ENCODE measurements at places on chromosomes 6 and 20.

GRCh38 chr6:82875573-82876185, 190.0 kb downstream of the UBE3D start:
- peak; percentile 20 for DNase-seq

- DNase-seq, result no peak
These were observed 16.2 kb downstream of the CST7 start for GRCh38 chr20:24965065-24965919.

DNA sequence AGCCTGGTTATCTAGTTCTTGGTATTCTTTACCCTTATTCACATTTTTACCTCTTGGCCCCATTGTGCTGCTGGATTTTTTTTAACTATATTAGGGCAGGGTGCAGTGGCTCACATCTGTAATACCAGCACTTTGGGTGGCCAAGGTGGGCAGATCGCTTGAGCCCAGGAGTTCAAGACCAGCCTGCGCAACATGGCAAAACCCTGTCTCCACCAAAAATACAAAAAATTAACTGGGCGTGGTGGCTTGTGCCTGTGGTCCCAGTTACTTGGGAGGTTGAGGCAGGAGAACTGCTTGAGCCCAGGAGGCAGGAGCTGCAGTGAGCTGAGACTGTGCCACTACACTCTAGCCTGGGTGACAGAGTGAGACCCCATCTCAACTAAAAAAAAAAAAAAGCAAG, 12.2 kb upstream of the TAF8 start:
- no peak for DNase-seq

GRCh38 chr6:37140145-37140544, 29.8 kb upstream of the PIM1 start:
- no peak for DNase-seq

DNA sequence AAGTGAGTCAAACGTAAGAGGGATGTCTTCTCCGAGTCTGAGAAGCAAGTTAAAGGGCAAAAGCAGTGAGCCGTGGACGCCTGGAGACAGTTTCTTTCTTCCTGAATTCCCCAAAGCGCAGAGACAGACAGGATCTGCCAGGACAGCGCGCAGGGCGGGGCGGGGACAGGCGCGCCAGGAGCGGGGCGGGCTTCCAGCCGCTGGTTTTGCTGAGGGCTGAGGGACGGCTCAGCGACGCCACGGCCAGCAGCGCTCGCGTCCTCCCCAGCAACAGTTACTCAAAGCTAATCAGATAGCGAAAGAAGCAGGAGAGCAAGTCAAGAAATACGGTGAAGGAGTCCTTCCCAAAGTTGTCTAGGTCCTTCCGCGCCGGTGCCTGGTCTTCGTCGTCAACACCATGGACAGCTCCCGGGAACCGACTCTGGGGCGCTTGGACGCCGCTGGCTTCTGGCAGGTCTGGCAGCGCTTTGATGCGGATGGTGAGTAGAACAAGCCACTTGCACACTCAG, at the start of gene SCGN:
Gene SCGN (plus strand): TSS at position 209 of the 509 bp plus-strand sequence. CDS start 189 bp downstream, at position 398.
- peak; percentile 78 for DNase-seq

GRCh38 chr6:95175927-95176675, 401.2 kb upstream of the MANEA start:
- DNase-seq, result peak; percentile 75

- peak; percentile 86 for DNase-seq
These were observed 8.6 kb upstream of the BTNL2 start for GRCh38 chr6:32415521-32416019.

DNA sequence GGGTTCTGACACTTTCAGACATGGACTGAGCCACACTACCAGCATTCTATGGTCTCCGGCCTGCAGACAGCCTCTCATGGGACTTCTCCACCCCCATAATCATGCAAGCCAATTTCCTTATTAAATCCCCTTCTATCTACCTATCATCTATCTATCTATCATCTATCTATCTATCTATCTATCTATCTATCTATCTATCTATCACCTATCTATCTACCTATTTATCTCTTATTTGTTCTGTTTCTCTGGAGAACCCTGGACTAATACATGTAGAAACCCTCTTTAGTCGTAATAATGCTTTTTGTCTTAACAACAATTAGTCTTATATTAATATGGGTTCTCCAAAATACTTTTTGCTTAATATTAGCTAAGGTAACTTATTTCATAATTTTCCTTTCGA, 174.1 kb upstream of the PRSS16 start:
- no peak for DNase-seq

DNA sequence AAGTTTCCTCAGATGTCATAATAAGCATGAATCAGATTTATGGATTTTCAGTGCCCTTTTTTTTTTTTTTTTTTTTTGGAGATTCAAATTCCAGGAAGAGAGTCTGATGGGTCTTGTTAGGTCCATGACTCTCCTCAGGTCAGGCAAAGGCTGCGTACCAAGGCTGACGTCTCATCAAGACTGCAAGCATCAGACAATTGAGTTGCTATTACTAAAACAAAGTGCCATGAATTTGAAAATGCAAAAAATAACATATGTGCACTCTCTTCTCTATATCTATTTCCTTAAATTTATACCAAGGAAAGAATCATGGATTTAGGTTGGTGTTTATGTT, 134.7 kb downstream of the FAM83B start:
- no peak for DNase-seq

- DNase-seq, result no peak
These were observed 500.3 kb upstream of the ADGRB3 start for GRCh38 chr6:68134796-68135195.

- DNase-seq, result peak; percentile 68
These were observed 331.8 kb downstream of the HACE1 start for GRCh38 chr6:104527761-104528415.

- DNase-seq, result peak; percentile 90
These were observed 9.9 kb upstream of the RFPL4B start for GRCh38 chr6:112337209-112337638.

DNA sequence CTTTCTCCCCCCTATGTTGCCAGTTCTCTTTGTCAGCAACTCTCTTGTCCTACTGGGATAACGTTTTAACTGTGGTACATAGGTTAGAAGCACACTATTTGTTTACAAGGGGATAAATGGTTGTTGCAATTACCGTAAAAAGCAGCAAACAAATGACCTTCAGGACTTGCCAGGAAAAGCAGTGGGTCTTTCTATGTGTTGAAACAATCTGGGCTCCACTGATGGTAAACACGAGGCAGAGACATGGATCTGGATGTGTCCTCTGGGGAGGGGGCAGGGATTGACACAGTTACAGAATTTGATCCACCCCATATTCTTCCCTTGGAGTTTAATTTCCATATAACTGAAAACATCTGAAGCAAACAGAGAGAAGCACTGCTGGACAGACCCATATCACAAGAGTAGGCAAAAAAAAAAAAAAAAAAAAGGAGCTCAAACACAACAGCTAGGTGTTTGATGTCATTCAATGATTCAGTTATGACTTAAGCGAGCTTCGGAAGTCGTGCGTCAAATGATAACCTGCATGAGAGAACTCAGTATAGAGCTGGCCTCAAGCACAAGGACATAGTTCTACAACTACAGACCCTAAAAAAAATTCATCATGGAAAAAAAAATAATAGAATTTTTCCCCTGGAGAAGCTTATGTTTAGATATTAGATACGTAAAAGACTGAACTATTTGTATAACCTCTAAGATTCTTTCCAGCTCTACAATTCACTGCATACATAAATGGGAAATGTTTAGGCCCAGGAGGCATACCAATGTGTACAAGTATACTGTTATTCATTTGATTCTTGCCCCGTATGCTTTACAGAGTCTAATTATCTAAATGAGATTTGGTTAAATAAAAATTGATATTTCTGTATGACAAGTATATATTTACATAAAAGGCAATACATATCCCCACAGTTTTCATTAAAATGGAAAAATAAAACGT, 127.7 kb downstream of the ALDH8A1 start:
- peak; percentile 16 for DNase-seq
